Lower lobe of right lung (tissue), 2 donors: ENCODE measurements at places on chromosomes 12 and 14.

DNA sequence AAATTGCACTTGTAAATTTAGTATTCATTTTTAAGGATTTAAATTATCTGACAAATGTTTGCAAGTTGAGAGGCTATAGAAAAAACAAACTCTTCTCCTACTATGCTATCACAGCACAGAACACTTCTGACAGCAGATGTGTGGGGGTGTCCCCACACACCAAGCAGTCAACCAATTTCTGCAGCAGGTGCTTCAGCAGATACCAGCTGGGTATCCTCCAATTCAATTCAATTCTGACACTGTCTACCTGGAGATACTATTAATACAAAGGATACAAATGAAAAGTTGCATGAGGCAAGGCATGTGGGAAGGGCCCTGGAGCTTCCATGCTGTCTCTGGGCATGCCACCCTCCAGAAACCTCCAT, 35.1 kb downstream of the PCNX1 start:
- H3K36me3 ChIP-seq, result no peaks in the 10 kb centered on the region
- no peak overlapping the region for H3K27ac ChIP-seq
- DNase-seq, result no peak
- H3K27me3 ChIP-seq, result no peaks in the 10 kb centered on the region
- no peaks in the 10 kb centered on the region for H3K4me1 ChIP-seq

DNA sequence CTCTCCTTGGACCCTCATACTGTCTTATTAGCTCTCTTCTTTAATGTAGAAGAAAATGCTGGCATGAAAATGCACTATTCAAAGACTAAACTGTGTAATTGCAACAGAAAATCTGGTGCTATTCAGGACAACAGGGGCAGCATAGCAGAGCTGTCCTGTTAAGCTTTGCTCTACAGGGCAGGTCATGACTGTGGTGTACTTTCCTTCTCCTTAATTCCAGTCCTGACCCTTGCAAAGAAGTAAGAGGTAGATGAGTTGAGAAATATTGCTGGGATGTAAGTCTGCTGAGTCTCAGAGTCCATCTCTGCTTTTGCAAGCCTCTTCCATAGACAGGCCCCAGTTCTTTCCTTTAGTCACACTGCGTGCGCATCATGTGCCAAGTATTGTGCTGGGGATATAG, 52.6 kb upstream of the STK38L start:
- H3K4me1 ChIP-seq, result peaks cover 10% of the 10 kb centered on the region
- DNase-seq, result no peak
- H3K36me3 ChIP-seq, result no peaks in the 10 kb centered on the region

- no peaks in the 10 kb centered on the region for H3K36me3 ChIP-seq
- peaks cover 9% of the 10 kb centered on the region for H3K4me1 ChIP-seq
- peak; percentile 66 for DNase-seq
- H3K4me3 ChIP-seq, result no peak overlapping the region
- H3K27ac ChIP-seq, result no peak overlapping the region
Measured at GRCh38 chr12:46585854-46586621, 213.5 kb upstream of the SLC38A2 start.

DNA sequence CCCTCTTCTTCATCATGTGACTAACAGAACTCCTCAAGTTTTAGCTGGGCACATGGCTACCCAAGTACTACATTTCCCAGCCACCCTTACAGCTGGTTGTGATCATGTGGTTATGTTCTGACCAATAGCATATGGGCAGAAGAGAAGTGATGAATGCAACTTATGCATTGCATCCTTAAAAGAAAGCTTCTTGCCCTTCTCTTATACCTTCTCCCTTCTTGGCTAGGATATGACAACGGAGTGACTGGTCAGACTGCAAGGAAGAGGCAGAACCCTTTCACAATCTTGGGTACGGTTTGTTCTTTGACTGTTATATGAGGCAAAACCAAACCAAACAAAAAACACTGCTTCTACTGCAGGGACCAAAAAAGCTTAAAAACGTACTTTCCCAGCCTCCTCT, 66.5 kb upstream of the MAX start:
- H3K27me3 ChIP-seq, result peaks cover 9% of the 10 kb centered on the region
- no peak for DNase-seq
- H3K4me1 ChIP-seq, result peaks cover 7% of the 10 kb centered on the region

- no peaks in the 10 kb centered on the region for H3K27me3 ChIP-seq
- H3K4me3 ChIP-seq, result no peak overlapping the region
- H3K36me3 ChIP-seq, result no peaks in the 10 kb centered on the region
Measured at GRCh38 chr14:65496178-65496993, 83.9 kb downstream of the FUT8 start.

GRCh38 chr12:102475355-102475754, 5.0 kb downstream of the IGF1 start:
- H3K27me3 ChIP-seq, result no peaks in the 10 kb centered on the region
- H3K4me1 ChIP-seq, result peaks cover 39% of the 10 kb centered on the region
- DNase-seq, result peak; percentile 44

- no peaks in the 10 kb centered on the region for H3K36me3 ChIP-seq
- no peaks in the 10 kb centered on the region for H3K4me1 ChIP-seq
- no peaks in the 10 kb centered on the region for H3K27me3 ChIP-seq
- no peak for DNase-seq
- no peak overlapping the region for H3K4me3 ChIP-seq
Measured at GRCh38 chr12:93318720-93319522, 58.8 kb upstream of the NUDT4 start.
